Bronchial epithelial cell (primary cell): ENCODE measurements at places on chromosomes 11 and 22. TPM values are rescaled to one million over a fixed set of nuclear protein-coding genes. Genes with fewer than 3 reads are reported as not detected.
A peak's percentile ranks its signal among the peaks of the same experiment; 100 is the strongest.

- DNase-seq: peak; percentile 97
Measured at GRCh38 chr11:74970852-74971395, 17.8 kb upstream of the NEU3 start.

- no peak for DNase-seq
Measured at GRCh38 chr22:31449506-31449905, 40.1 kb downstream of the EIF4ENIF1 start.

DNA sequence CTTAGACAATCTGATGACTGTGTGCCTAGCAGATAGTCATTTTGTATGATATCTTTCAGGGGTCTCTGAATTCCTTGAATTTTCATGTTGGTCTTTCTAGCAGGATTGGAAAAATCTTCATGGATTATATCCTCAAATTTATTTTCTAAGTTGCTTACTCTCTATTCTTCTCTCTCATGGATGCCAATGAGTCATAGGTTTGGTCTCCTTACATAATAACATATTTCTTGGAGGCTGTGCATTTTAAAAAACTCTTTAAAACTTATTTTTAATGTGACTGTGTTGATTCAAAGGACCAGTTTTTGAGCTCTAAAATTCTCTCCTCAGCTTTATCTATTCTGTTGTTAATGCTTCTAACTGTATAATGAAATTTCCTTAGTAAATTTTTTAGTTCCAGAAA, 198.7 kb downstream of the AASDHPPT start:
- DNase-seq: peak; percentile 30

GRCh38 chr11:15920856-15921629, 435.3 kb downstream of the SOX6 start:
- DNase-seq: peak; percentile 79

DNA sequence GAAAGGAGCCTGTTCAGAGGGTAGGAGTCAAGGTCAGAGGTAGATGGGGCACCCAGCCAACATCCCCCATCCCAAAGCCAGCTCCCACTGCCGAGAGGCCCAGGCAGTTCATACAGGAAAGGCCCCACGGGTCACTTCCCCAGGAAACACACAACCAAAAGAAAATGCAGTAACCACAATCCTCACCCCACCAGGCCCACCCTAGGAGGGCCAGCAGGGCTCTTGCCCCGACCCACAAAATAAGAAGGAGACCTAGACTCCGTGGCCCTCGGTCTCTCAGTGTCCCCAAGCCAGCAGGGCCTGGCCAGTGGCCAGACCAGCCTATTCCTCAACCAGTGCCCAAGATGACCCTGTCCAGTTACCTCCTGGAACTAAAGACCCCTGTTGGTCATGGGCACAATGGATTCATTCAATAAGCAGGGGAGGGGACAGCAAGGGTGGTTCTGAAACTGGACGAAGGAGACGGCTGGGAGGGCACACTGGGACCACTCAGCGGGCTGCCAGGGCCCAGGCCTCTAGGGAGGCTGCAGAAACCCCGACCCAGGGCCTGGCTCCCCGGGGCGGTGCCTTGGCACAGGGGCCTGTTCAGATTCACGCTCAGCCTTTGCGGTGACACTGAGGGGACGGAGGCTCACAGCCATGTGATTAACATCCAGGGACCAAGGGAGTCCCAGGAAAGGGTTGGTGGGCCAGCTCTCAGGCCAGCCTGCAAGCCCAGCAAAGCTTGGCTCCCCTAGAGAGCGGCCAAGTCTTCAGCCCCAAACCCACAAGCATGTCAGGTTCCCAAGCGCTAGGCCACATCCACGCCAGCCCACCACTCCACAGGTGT, 5.5 kb downstream of the RAB3IL1 start:
- no peak for DNase-seq

DNA sequence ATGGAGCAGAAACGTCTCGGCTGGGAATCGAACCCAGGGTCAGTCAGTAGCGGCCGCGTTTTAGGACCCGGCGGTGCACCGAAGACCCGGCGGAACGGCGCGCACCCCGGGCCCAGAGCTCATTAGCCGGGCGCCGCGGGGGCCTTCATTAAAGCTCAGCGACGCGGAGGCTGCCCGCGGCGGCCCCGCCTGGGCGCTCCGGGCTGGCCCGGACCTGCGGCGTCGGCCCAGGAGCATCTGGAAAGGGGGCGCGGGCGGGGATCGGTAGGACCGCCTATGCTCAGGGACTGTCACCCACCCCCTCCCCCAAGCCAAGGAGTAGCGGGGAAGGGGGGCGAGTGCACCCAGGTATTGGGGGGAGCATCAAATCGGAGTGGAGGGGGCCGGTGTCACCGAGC, 52.2 kb downstream of the CYTH4 start:
- no peak for DNase-seq

DNA sequence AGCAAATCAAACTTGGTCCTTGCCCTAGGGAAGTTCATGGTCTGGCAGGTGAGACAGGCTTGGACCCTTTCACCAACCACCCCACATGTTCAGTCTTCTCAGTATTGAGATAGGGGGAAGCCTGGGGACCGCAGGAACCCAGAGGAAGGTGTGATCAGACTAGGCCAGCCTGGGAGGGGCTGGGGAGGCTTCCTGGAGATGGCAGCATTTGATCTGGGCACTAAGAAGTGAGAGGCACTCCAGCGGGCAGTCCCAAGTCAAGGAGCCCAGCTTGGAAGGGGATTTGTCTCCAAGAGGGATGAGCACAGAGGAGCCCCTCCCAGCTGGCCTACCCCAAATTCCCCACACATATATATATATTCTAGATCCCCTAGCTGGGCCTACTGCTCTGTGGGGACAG, 5.4 kb downstream of the LRRC32 start:
- no peak for DNase-seq

GRCh38 chr11:57214494-57214893, 22.6 kb downstream of the APLNR start:
- DNase-seq: peak; percentile 67

DNA sequence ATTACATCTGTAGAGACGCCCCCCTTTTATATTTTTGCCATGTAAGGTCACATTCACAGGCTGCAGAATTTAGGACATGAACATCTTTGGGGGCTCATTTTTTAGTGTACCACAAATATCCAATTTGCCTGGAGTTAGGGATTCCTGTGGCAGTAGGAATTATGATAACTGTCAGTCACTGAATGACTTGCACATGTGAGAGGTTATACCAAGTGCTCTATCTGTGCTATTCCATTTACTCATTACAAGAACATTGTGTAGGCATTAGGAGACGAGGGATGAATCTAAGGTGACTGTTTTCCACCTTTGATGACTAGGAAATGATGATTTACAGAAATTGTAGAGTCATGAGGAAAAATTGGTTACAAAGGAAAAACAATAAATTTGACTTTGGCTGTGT, 79.3 kb downstream of the LIF start:
- DNase-seq: no peak

DNA sequence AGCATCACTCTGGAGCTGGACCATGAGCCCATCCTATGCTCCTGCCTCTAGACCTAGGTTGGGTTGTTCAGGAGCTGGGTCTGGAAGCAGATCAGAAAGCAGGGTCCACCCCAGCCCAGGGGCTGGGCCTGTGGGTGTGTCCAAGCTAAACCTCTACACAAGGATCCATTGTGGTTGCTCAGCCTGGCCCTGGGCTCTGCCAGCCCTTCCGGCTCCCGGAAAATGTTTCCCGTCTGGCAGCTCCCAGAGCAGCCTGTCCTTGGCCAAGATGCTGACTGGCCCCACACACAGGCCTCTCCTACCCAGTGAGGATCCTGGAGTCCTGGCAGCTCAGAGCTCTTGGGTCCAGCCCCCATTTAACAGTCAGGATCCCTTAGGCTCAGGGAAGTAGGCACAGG, 35.3 kb upstream of the FCHSD2 start:
- no peak for DNase-seq

DNA sequence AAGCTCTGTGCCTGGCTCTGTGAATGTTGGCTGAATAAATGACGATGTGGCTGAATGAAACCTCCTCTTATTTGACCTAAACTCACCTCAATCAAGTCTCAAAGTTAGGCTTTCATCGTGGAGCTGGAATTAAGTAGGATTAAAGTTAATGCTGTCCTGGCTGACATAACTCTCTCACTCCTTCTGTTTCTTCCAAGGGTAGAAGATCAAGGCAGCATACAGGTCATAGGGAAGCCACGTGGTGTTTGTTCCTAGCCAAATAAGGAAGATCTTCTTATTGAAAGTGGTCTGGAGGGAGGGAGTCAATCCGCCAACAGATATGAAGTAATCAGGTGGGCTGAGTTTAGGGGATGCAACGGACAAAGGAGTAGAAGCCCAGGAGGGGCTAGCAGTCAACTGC, 59.5 kb downstream of the TRIM29 start:
- DNase-seq: no peak

- DNase-seq: no peak
Measured at GRCh38 chr11:120688163-120688562, 176.6 kb downstream of the GRIK4 start.

- DNase-seq: no peak
Measured at GRCh38 chr11:73259406-73260126, 12.6 kb upstream of the P2RY6 start.

- peak; percentile 41 for DNase-seq
Measured at GRCh38 chr11:31757260-31757835, 53.8 kb downstream of the PAX6 start.

DNA sequence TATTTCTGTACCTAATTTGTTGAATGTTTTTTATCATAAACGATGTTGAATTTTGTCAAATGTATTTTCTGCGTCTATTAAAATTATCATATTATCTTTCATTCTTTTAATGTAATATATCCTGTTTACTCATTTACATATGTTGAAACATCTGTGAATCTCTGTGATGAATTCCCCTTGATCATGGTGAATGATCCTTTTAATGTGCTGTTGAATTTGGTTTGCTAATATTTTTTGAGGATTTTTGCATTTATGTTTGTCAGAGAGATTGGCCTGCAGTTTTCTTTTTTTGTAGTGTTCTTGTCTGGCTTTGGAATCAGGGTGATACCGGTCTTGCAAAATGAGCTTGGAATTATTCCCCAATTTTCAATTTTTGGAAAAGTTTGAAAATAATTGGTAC, 569.3 kb upstream of the CCDC179 start:
- DNase-seq: no peak

DNA sequence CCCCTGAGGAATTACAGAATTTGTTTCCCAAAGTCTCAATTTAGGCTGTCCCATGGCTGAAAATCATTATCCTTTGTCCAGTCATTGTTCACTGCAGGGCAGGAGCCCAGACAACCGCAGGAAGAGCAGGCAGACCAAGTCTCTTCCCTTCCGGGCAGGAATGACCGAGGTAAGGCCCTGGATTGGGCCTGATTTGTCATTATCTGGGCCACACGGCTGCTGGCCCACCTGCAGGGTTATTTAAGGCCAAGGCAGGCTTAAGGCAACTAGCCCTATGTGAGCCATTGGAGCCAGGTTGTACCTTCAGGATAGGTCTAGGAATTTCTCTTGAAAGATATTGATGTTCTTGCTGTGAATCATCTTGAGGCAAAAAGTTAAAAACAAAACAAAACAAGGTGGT, 9.7 kb upstream of the IL10RA start:
- DNase-seq: no peak

- no peak for DNase-seq
Measured at GRCh38 chr22:39183991-39184585, 31.6 kb upstream of the CBX7 start.

- DNase-seq: peak; percentile 41
Measured at GRCh38 chr11:100810146-100810545, 123.1 kb downstream of the ARHGAP42 start.

DNA sequence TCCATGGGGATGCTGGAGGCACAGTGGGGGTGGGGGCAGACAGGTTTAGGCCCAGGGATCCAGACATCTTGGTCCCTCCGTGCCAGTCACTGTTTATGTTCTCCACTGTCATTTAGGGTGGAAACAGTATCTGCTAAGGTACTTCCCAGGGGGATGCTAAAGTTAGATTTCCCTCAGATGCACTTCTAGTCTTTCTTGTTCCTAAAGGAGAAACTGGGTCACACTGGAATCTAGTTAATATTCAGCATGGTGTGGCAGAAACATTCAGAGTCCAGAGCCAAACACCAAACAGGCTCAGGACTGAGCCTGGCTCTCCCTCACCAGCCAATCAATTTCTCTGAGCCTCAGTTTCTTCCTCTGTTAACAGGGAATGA, 83.4 kb upstream of the PLET1 start:
- no peak for DNase-seq

ANO1 gene
- 1.3 and 1.4 TPM in 2 replicates for total RNA-seq

RPS6KA4 gene
- total RNA-seq: 39.7 and 59.5 TPM in 2 replicates

PIH1D2 gene
- total RNA-seq: 0.51 and 0.53 TPM in 2 replicates

KCNJ1 gene
- under 0.01 TPM in 1 of 2 replicates, not detected in the other for total RNA-seq

CHRM1 gene
- not detected in 2 replicates for total RNA-seq

AMPD3 gene
- 5.3 and 11.0 TPM in 2 replicates for total RNA-seq

KDM4F gene
- not detected in 2 replicates for total RNA-seq

CARD10 gene
- total RNA-seq: 8.1 and 14.2 TPM in 2 replicates

ISX gene
- total RNA-seq: not detected in 2 replicates

PNPLA5 gene
- not detected in 2 replicates for total RNA-seq

OR52I2 gene
- total RNA-seq: not detected in 2 replicates

HPX gene
- total RNA-seq: 0.26 and 0.51 TPM in 2 replicates

NAALADL1 gene
- 16.6 and 22.7 TPM in 2 replicates for total RNA-seq

LSP1 gene
- 0.26 TPM in 2 replicates for total RNA-seq

SCGB1D2 gene
- total RNA-seq: not detected in 2 replicates

RASGRP2 gene
- total RNA-seq: not detected in 2 replicates

THRSP gene
- total RNA-seq: not detected in 2 replicates

GGTLC2 gene
- total RNA-seq: not detected in 2 replicates

ZNF408 gene
- total RNA-seq: 7.6 and 8.2 TPM in 2 replicates

SLC22A8 gene
- total RNA-seq: not detected in 2 replicates
